ENCODE measurements at places on chromosomes 1 and 21.

- H3K4me3 ChIP-seq, result no peak overlapping the region
- H3K4me1 ChIP-seq, result peaks cover 25% of the 10 kb centered on the region
- H3K36me3 ChIP-seq, result no peaks in the 10 kb centered on the region
- peak overlapping the region; percentile 50 for H3K27ac ChIP-seq
- DNase-seq, result no peak
- H3K27me3 ChIP-seq, result no peaks in the 10 kb centered on the region
These were observed 35.7 kb upstream of the BCL9 start for GRCh38 chr1:147505568-147505967.

DNA sequence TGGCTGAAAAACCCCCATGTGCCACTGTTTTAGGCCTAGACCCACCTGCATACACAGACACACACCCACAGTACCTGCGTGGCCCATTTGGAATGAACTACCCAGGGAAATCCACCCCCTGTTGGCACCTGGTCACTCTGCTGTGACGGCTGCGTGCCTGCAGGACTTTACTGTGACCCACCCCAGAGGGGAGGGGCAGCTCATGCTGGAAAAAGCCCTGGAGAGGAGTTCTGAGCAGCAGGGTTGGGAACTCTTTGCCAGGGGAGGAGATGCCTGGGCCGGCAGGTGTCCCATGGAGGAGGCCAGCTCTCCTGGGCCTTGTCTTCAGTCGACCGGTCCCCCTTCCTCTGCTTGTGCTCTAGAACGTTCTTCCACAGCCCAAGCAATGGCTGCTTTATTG is 87.3 kb upstream of the CSF3R start:
- DNase-seq, result no peak
- H3K4me3 ChIP-seq, result no peak overlapping the region
- H3K36me3 ChIP-seq, result no peaks in the 10 kb centered on the region
- H3K27ac ChIP-seq, result no peak overlapping the region

- peak; percentile 10 for DNase-seq
- peak overlapping the region; percentile 47 for H3K4me3 ChIP-seq
- H3K27me3 ChIP-seq, result peaks cover 25% of the 10 kb centered on the region
- H3K27ac ChIP-seq, result no peak overlapping the region
These were observed 29.9 kb upstream of the LRRC3 start for GRCh38 chr21:44425307-44425894.

- peaks cover 54% of the 10 kb centered on the region for H3K4me1 ChIP-seq
- DNase-seq, result peak; percentile 73
- H3K36me3 ChIP-seq, result no peaks in the 10 kb centered on the region
These were observed 1.6 kb upstream of the KCND3 start for GRCh38 chr1:111990878-111991718.

- DNase-seq, result no peak
- H3K36me3 ChIP-seq, result no peaks in the 10 kb centered on the region
- H3K27me3 ChIP-seq, result no peaks in the 10 kb centered on the region
- no peak overlapping the region for H3K27ac ChIP-seq
- no peaks in the 10 kb centered on the region for H3K4me1 ChIP-seq
These were observed 71.0 kb downstream of the NENF start for GRCh38 chr1:212503714-212504113.
